Osteoblast (primary cell): ENCODE measurements at places on chromosomes 4 and X. TPM values are rescaled to one million over a fixed set of nuclear protein-coding genes. Genes with fewer than 3 reads are reported as not detected.
A peak's percentile ranks its signal among the peaks of the same experiment; 100 is the strongest.

DNA sequence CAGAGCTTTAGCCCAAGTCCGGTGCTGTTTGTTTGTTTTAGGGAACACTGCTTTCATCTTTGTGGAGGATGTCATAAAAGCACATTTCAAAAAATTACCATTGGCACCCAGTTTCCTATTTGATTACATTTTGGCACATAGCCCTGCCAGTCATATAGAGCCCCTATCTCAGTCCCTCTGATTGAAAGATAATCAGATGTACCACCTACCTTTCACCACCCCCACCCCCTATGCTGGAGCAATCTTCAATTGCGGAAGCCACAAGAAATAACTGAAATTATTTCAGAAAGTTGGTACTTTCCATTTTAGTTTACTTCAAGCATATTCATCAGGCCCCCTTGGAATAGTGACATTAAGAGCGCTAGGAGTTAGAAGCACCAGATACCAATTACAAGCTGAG, 136.7 kb upstream of the RPL34 start:
- DNase-seq: peak; percentile 29

GRCh38 chrX:15418707-15419181, 34.5 kb upstream of the VEGFD start:
- DNase-seq: no peak

Gene MRFAP1
- total RNA-seq: 94.1 and 95.2 TPM in 2 replicates

Gene ANXA5
- total RNA-seq: 1,038 and 1,166 TPM in 2 replicates

DNA sequence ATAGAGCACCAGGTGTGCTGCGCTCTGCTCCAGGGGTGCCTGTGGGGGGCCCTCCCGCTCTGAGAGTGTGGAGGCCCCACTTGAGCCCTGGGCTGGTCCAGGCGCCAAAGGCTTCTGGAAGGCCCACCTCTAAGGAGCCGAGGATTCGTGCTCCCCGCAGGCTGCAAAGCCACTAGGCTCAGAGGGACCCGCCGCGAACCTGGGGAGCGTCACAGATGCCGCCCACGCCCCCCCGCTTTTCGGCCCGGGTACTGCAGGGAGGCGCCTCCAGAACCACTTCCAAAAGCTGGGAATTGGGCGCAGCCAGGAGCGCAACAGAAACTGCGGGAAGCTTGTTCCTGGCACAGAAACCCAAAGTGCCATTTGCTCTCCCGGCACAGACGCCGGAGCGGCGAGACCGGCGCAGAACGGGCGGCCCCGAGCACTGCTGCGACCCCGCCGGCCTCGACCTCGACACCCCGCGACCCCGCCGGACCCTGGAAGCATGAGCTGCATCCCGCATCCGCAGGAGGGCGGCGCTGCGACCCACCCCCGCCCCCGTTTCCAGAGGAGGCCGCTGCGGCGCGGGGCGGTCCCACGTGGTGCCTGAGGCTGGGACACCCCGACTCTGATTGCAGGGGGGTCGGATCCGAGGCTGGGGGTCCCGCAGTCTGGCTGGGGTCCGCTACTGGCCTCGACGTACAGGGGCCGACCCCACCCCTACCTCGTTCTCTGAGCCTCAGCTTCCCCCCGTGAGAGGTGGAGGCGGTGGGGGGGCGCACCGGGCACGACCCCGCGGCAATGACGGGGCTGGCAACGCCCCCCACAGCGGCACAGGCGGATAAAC, 30.8 kb downstream of the CPLX1 start:
- DNase-seq: peak; percentile 88

- DNase-seq: peak; percentile 71
Observed at GRCh38 chr4:188127214-188127874, 11.9 kb upstream of the TRIML1 start.

DNA sequence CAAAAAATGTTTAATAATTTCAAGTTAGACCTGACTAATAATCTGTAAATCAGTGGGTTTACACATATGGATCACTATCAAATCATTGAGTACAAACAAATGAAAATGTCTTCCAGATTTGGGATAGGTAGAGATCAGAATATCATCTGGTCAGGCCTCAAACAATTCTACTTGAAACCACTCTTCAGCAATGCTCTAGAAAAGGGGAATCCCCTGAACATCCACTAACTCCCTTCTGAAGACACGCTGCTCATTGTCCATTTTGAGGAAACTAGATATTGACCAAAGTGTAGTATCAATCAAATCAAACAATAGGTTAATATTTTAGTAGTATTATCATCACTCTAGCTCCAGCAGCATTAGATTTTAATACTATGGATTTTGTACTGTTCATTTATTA, 46.3 kb downstream of the SULT1E1 start:
- DNase-seq: no peak

- DNase-seq: no peak
Observed at GRCh38 chrX:71577682-71578081, 555 bp upstream of the GCNA start.

Gene GPM6B
- 1.1 and 1.8 TPM in 2 replicates for total RNA-seq

DNA sequence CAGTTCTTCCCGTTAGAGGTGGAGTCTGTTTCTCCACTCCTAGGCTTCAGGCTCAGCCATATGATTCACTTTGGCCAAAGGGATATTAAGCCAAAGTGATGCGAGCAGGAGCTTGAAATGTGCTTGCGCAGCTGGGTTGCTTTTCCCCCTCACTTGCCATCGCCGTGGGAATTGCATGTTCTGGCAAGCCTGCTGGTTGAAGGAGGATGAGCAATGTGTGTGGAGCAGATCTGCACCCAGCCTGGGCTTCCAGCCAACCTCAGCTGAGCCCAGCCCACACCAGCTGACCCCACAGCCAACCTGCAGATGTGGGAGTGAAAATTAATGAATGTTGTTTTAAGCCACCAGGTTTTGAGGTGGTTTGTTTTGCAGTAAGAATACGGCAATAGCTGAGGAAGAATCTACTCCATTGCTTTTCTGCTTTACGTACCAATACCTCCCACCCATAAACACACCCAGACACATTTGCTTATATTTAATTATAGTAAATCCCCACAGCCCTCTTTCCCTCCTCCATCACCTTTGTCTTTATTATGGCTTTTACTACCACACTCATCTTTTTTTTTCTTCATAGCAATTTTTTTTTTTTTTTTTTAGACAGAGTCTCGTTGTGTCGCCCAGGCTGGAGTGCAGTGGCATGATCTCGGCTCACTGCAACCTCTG, 132.8 kb upstream of the FUNDC1 start:
- peak; percentile 92 for DNase-seq

DNA sequence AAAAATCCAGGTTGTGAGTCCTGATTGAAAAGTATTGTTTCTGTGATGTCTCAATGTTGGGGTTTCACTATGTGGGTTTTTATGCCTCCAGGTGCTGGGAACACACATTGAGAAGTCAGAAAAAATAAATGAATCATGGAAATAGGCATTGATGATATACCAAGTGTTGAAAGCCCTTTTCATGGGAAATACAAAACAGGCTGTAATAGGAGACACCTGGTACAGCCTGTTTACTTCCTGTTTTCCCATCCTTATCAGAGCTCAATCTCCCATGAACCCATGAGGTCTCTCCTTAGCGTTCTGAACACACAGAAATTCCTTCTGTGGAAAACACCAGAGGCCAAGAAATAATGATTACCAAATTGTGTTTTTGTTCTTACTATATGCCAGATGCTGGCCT, 106.3 kb upstream of the BOD1L1 start:
- no peak for DNase-seq

DNA sequence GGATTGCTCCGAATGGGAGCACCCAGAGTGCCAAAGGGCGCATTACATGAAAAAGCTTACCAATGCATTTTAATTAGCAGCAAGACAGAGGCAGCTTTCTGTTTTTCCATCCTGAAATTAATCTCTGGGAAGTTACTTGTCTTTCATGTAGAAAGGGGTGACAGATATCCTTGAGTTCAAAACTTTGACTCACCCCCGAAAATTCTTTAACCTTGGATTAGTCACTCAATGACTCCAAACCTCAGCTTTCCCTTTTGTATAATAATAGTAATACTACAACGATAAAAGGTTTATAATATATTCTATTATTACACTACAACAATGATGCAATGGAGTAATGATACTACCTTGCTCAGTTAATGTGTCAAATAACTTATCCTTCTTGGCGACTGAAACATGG, 126.3 kb downstream of the ADAMTS3 start:
- no peak for DNase-seq

DNA sequence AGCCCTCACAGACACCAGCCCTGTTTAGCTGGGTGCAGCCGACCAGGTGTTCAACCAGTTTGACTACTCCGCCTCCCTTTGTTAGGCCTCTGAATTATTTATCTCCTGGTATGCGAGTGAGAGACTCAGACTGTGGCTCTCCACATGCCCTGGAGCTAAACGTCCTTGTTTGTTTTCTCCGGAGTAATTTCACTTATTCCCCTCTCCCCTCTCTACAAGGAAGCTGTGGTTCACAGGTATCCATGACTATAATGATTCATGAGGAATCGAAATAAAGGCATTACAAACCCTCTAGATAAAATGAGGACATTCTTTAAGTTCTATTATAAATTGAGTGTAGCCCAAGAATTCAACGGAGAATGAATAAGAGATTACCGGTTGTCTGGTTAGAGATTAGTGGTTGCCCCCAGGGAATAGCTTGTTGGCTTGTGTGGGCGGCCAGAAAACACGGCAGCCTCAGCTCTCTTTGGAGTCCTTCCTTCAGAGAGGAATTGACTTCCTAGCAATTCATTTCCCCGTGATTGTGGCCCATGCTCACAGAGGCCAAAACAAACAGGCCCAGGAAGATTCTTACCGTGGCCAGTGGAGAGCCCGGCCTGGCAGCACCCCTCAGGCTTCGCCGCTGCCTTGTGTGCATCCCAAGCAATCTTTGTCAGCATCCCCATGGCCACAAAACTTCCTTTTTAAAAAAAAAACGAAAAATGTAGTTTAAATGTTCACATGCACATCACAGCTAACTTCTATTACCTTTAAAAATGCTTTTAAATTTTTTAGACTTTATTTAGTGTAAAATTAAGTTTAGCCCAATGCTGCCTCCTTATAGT, 60.2 kb upstream of the CBR4 start:
- peak; percentile 92 for DNase-seq

- no peak for DNase-seq
Observed at GRCh38 chr4:153790500-153790865, 1.6 kb upstream of the SFRP2 start.

- no peak for DNase-seq
Observed at GRCh38 chr4:102439812-102440211, 61.3 kb upstream of the NFKB1 start.

GRCh38 chr4:184620212-184620867, 28.9 kb downstream of the CASP3 start:
- no peak for DNase-seq

Gene EPGN
- 1.1 and 1.2 TPM in 2 replicates for total RNA-seq

DNA sequence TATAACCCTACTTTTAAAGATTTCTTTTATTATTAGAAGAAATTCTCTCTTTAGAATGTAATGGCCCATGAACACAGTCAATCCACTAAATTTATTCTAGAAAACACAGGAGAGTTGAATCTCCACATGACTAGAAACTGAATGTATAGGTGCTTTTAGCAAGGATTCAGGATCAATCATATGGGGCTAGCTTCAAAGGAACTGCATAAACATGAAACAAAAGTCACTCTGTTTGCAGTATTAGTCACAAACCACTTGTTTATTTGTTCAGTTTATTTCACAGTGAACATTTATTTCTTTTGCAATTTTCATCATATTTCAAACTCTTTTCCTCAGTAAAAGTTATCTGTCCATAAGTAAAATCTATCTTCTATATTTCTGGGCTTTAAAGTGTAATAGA, 1604.6 kb downstream of the PCDH18 start:
- no peak for DNase-seq

Gene GAGE2A
- not detected in 2 replicates for total RNA-seq

DNA sequence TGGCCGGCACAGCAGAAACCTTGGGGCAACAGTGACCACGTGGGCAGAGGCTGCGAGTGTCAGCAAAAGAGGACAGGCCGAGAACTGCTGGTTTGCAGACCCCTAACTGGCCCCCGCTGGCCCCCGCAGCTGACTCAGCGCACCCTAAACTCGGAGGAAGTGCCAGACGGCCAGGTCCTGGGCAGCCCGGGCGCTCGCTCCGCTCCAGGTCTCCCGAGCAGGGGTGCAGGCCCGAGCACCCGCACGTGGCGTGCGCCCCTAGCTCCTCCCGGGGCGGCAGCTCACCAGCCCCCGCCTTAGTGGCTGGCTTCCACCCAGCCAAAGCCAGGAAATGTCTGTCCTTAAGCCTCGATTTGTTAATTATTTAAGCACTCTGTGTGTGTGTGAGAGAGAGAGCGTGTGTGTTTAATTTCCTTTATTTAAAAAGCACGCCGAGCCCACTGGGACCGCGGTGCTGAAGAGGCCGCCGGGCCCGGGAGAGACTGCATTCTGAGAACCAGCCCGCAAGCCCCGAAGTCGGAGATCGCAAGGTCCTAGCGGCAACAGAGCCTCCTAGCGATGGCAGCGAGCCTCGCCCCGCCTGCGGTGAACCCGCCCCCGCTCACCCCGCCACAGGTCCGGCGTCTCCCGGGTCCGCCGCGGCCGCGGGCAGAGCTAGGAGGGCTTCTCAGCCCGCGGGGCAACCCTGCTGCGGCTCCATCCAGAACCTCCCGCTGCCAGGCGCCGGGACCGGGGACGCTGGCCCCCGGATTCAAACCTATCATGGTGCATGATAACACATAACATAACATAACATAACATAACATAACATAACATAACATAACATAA, 45.9 kb upstream of the CDKN2AIP start:
- peak; percentile 95 for DNase-seq

GRCh38 chr4:64584981-64585557, 175.8 kb upstream of the TECRL start:
- no peak for DNase-seq

GRCh38 chr4:112378243-112378620, 81.1 kb downstream of the ALPK1 start:
- no peak for DNase-seq

Gene SLC38A5
- 48.9 and 52.8 TPM in 2 replicates for total RNA-seq

DNA sequence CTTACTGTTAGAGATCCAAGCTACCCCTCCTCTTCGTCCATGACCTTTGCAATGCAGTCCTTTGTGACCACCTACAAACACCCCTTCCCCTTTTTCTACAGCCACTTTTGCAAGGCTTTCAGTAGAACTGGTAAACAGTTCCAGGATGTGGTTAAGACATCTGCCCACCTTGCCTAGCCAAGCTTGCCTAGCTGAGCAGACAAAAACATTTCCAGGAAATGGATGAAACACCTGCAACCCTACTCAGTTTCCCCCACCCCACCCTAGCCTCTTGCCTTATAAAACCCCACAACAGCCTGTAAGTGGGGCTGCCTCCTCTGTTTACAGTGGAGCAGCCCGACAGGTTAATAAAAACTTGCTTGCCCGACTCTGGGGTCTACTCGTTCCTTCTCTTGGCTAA, 133.8 kb downstream of the ZC4H2 start:
- no peak for DNase-seq
